ENCODE measurements at places on chromosomes 1 and 21.

- no peak for DNase-seq
Measured at GRCh38 chr1:42779725-42780124, 5.1 kb upstream of the TMEM269 start.

DNA sequence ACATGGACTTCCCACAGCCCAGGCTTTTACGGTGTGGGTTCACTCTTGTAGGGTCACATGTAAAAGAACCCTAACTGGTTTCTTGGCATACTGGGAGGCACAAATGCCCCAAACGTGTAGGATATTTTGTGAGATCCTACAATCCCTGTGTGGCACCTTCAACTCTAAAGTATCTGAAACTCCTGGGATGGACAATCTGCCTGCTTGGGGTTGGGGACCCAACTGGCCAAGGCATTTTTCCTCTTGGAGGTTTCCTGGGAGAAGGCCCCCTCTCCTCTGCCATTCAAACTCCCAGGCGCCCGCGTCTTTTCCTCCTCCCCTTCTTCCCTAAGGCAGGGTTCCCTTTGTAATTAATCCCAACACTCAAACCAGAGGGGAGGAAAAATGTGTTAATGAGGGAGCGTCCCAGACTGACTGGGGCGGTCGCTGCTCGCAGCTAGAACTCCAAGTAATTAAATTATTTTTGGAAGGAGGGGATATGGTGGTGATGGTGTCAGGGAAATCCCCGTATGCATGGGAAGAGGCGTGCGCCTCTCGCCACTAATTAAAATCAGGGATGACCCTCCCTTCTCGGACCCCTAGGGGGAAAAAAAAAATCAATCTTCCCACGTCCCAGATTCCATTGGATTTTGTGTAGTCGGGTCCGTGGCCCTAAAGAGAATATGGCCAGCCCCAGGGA is 681 bp upstream of the VANGL2 start:
- no peak for DNase-seq

DNA sequence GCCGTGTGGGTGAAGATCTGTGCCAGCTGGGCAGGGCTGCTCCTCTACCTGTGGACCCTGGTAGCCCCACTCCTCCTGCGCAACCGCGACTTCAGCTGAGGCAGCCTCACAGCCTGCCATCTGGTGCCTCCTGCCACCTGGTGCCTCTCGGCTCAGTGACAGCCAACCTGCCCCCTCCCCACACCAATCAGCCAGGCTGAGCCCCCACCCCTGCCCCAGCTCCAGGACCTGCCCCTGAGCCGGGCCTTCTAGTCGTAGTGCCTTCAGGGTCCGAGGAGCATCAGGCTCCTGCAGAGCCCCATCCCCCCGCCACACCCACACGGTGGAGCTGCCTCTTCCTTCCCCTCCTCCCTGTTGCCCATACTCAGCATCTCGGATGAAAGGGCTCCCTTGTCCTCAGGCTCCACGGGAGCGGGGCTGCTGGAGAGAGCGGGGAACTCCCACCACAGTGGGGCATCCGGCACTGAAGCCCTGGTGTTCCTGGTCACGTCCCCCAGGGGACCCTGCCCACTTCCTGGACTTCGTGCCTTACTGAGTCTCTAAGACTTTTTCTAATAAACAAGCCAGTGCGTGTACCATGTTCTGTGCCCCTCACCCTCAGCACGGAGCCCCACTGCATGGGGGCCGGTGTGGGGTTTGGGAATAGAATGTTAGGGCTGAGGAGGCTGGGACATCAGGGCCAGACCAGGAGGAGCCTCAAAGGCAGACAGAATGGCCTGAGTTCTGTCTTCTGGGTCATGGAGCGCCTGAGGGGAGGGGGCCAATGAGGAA is 21.3 kb downstream of the SERINC2 start:
- no peak for DNase-seq

- peak; percentile 91 for DNase-seq
Measured at GRCh38 chr1:12596007-12596821, 21.8 kb downstream of the DHRS3 start.

GRCh38 chr1:228465141-228465540 is 22.0 kb upstream of the RNF187 start:
- DNase-seq, result no peak

GRCh38 chr1:96782856-96783255 is 61.3 kb downstream of the PTBP2 start:
- no peak for DNase-seq

GRCh38 chr1:205491794-205492193 is 12.7 kb upstream of the CDK18 start:
- DNase-seq, result no peak

DNA sequence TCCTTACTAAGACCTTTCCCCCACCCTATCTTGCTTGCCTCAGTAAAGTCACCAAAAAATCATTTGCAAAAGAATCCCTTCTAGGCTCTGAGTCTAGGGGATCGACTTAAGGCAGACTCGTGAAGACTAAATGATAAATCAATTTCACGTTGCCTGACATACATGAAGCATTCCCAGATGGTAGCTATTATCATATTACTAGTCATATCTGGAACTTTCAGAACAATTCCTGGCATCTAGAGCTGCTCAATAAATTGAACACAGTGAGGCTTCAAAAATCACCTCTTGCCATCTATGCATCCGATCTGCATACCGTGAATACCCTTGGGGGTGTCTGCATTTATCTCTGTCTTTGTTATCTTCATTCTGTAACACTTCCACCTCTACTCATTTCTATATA is 49.6 kb upstream of the DAB1 start:
- no peak for DNase-seq

DNA sequence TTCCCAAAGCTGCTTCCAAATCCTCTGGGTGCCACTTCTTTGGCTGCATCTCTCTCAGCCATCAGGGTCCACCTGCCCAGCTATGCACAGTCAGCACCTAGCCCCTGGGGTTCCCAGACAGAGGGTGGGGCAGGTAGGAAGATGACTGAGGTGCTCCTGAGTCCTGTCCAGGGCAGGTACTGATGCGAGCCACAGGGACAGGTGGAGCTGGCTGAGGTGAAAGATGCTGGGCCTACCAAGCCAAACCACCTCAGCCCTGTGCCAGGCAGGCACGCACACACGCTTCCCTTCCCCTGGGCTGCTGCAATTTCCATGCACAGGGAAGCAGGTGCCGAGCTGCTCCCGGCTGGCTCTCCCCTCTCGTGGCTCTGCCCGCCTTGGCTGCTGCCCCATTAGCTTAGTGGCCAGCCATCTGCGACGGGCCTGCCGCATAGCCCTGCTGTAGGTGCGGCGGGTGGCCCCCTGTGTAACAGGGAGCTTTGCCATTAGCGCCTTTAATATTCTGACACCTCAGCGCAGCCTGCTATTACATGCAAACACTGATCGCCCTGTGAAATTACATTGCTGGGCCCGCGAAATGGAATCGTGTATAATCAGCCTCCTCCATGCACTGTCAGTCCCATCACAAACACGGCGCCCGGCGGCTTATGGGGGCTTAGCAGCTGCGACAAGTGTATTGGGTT is 38.9 kb downstream of the DMAP1 start:
- DNase-seq, result no peak

DNA sequence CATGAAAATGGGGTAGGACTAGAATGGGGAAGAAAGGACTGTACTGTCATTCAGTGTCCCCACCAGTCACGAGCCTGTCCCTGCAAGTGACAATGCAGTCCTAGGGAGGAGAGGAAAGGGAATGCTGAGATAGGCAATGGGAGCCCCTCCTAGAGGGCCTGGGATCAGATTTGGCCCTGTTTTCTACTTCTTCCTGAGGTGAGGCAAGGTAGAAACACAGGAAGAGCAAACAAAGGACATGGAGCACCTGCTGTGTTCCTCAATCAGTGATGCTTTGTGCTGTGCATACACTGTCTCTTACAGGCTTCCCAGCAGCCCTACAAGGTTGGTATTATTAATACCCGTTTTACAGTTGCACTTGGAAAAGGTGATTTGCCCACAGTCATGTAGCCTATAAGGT is 6.1 kb downstream of the FABP3 start:
- peak; percentile 28 for DNase-seq

- DNase-seq, result no peak
Measured at GRCh38 chr1:107474877-107475612, 334.2 kb downstream of the NTNG1 start.

- DNase-seq, result no peak
Measured at GRCh38 chr21:33189824-33190223, 39.9 kb upstream of the IFNAR2 start.

- DNase-seq, result no peak
Measured at GRCh38 chr1:13759072-13759471, 59.1 kb downstream of the PRDM2 start.

GRCh38 chr1:39051956-39052355 is 25.8 kb downstream of the NDUFS5 start:
- no peak for DNase-seq

DNA sequence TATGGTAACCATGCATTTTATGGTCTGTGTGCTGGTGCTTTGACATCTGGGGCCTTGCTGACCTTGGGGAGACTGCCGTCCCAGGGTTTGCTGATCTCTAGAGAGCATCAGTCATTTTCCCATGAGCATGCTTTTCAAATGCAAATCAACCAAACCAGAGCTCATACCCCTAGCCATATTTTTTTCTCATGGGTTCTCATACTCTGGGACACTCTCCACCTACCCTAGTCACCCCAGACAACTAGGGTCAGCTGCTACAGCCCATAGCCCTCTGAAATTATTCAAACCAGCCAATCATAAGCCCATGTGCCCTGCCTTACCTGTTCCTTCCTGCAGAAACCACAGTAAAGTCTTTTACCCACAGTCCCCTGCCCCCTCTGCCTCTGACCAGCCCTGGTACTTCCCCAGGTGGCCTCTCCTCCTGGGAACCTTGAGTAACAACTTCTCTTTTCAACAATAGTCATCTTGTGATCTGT is 132.0 kb downstream of the MAP3K21 start:
- DNase-seq, result no peak

DNA sequence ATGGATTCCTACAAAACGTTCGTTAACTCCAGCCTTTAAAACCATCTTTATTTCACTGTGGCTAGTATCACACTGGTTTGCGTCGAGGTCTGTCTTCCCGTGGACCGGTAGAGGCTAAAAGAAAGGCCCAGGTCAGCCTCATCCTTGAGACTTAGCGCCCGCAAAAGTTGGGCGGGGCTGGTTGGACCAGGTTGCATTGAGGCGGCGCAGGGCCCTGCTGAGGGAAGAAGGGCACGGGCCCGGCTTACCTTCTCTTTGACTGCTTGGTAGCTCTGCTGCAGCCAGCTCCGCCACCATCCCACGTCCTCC is 455 bp downstream of the BSDC1 start:
- DNase-seq, result peak; percentile 61

DNA sequence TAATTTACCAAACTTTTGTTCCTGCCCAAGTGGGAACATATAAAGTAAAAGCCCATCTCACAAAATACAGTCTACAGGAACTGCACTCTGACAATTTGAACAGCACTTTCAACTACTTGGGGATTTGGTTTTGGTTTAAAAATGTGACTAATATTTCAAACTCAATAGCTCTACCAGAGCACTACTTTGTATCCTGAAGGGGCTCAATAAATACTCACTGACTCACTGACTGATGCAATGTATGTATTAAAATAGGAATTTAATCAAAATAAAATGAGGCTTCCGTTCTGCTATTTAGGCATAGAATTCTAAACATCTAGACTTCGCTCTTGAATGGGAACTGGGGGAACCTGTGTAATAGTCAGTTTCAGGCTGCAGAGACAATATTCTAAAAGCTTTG is 21.9 kb downstream of the EFCAB14 start:
- no peak for DNase-seq

- DNase-seq, result peak; percentile 35
Measured at GRCh38 chr1:77906019-77906545, 17.7 kb downstream of the NEXN start.

DNA sequence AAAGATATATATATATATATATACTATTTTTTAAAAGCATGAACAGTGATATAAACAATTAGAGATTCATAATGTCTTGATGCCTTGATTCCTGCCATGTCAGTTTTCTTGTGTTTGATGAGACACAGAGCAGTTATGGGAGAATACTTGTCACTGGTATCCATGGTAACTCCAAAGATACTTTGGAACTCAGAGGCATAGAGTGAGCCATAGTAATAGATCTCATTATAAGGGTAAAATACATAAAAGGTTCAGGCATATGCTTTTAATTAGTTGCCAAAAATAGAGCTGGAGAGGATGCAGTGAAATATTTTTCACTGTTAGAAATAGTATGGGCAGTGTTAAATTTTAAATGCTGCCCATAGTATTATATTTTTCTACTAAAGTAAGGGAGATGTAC is 134.1 kb downstream of the SYT14 start:
- DNase-seq, result no peak

GRCh38 chr1:178465011-178465410 is 31.8 kb downstream of the CLEC20A start:
- DNase-seq, result no peak

- no peak for DNase-seq
Measured at GRCh38 chr1:167512046-167512654, 6.2 kb downstream of the CD247 start.

DNA sequence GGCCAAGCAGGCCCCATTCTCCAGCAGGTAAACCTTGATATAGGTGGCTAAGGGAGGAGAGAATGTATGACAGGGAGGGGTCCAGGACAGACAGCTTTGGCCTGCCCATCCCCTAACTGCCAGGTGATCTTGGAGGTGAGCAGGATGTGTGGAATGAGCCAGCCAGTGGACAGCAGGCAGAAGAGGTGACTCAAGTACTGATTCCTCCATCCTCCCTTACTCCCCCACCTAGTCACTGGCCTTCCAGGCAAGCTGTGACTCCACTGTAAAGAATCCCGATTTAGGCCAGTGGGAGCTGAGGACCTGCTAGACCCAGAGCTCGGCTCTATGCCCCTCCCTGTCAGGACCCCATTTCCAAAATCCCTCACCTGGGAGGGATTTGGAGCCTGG is 36.6 kb downstream of the RIMS3 start:
- DNase-seq, result no peak

DNA sequence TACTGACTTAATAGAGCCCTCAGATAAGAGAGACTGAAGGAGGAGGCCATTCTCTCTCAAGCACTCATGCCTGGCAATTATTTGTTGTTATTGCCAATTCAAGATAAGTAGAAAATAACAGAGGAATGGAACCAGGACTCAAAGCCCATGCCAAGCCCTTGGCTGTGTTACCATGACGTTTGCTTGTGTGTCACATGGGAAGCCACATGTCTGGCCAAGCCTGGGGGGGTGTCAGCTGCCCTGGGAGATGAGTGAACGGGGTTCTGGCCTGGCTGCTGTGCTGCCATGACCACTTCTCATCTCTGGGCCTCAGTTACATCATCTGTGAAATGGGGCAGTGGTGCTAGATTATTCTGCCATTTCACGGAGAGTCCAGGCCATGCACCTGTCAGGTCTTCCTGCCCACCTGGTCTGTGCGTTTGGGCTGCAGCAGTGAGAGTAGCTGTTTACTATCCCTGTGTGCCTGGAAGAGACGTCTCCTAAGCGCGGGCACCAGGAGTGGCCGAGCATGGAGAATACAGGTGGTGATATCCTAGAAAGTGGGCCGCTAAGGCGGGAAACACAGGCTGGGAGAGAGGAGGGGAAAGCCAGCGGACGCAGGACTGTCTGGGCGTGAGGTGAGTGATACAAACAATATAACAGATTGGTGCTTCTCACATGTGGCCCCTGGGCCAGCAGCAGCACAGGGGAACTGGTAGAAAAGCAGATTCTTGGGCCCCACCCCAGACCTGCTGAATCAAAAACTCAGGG is 67.8 kb downstream of the MAN1C1 start:
- DNase-seq, result no peak
